A549 treated with DMSO at 1 μM for 4 hours (cell line): ENCODE measurements at places on chromosomes 11 and 22. TPM values are rescaled to one million over a fixed set of nuclear protein-coding genes. Genes with fewer than 3 reads are reported as not detected.

Gene MED17
- 19.4 to 23.9 TPM (median 22.5 TPM) in 5 replicates for total RNA-seq

Gene SLC22A9
- not detected in 5 replicates for total RNA-seq

Gene TEX12
- not detected in 5 replicates for total RNA-seq

Gene ENTHD1
- not detected in 5 replicates for total RNA-seq

Gene SMC1B
- total RNA-seq: 0.01 to 0.04 TPM in 2 of 5 replicates, not detected in the others

Gene PPP6R2
- total RNA-seq: 10.0 to 15.2 TPM (median 12.7 TPM) in 5 replicates

Gene MS4A12
- total RNA-seq: not detected in 5 replicates

Gene MRGPRE
- 0.06 to 0.21 TPM (median 0.10 TPM) in 5 replicates for total RNA-seq

Gene HYLS1
- total RNA-seq: 14.7 to 17.8 TPM (median 17.5 TPM) in 5 replicates

Gene DDIAS
- total RNA-seq: 15.5 to 22.0 TPM (median 20.1 TPM) in 5 replicates

Gene CYB561A3
- total RNA-seq: 41.2 to 50.1 TPM (median 47.6 TPM) in 5 replicates

Gene OSM
- 0.08 TPM in 1 of 5 replicates, not detected in the others for total RNA-seq

Gene UPK3A
- total RNA-seq: not detected in 5 replicates

Gene OR51E2
- not detected in 5 replicates for total RNA-seq

Gene OR2AT4
- total RNA-seq: 0.01 TPM in 2 of 5 replicates, not detected in the others

Gene CDON
- 2.0 to 4.1 TPM (median 3.4 TPM) in 5 replicates for total RNA-seq

Gene HOATZ
- not detected in 5 replicates for total RNA-seq

Gene FIBIN
- total RNA-seq: not detected in 5 replicates

Gene KCNQ1
- total RNA-seq: 0.22 to 0.31 TPM (median 0.24 TPM) in 5 replicates
